ENCODE measurements at places on chromosomes 2 and 18.
A peak's percentile ranks its signal among the peaks of the same experiment; 100 is the strongest.

DNA sequence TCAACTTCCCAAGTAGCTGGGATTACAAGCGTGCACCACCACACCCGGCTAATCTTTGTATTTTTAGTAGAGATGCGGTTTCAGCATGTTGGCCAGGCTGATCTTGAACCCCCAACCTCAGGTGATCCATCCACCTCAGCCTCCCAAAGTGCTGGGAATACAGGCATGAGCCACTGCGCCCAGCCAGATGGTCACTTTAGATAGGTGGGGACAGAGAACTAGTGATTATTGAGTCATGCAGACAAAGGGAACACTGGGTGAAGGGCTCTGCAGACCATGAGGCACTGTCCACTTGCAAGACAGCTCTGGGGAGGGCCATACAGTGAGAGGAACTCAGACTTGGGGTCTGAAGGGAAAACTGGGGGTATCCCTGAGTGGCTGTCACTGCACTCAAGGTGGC, 58.4 kb upstream of the POMC start:
- DNase-seq: no peak

DNA sequence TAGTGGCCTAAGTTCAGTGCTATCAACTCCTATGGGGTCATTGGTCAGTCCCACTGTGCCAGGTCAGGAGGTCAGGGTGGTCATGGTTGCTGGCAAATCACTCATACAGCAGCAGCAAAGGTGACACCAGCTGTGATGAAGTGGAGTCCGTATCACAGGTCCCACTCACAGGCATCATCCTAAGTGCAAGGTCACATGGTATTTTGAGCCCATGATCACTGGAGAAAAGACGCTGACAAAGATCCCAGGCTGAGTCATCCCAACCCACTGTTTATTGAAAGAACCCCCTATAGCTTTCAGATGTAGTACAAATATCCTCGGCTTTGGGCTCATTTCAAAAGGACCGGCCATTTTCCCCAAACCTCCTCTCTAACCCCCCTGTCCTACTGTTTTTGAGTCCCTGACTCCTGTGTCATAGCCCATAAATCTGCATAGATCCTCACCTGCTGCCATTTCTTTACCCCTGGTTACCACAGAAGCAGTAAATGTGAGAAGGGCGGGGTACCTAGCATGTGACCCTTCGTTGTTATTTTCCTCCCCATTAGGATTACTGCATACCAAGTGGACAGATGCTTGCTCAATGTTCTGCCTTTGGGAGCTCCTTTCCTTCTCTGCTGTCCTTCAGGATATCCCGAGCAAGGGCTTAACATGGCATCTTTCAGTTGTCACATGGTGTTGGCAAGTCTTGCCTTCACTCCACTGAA, 107.7 kb downstream of the COL6A3 start:
- no peak for DNase-seq

DNA sequence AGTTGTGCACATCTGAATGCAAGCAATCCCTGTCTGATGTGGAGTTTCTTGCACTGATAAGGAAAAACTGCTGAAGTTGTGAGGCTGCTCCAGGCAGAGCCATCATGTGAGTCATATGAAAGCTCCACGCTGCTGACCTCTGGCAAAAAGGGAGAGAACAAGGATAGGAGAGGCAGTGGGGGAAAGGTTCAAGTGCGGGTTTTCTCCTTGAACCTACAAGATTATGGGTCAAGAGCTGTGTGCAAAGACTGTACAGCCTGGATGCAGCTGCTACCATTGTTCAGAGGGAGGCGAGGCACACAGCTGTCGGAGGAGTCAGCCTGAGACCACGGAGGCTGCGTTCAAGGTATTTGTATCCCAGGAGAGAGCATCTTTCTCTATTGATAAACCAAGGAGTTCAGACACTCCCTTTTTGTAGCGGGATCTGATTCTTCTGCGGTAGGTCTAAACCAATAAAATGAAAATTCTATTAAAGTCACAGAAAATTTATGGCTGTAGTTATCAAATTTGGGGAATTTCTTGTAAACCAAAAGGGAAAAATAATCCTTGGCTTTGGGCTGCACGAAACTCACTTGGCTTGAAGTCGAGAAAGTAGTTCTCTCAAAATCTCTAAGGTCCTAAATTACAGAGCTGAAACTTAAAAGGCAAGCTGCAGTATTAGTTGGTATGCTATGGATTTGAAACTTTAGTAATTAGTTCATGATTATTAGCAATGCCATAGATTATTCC, at the start of gene CDK15:
Gene CDK15 (plus strand): TSS at position 96 of the 729 bp plus-strand sequence. CDS start 128 bp downstream, at position 224.
- DNase-seq: no peak

GRCh38 chr2:203451689-203452088, 83.4 kb downstream of the RAPH1 start:
- DNase-seq: no peak

GRCh38 chr18:25057491-25058050, 294.4 kb downstream of the ZNF521 start:
- no peak for DNase-seq

DNA sequence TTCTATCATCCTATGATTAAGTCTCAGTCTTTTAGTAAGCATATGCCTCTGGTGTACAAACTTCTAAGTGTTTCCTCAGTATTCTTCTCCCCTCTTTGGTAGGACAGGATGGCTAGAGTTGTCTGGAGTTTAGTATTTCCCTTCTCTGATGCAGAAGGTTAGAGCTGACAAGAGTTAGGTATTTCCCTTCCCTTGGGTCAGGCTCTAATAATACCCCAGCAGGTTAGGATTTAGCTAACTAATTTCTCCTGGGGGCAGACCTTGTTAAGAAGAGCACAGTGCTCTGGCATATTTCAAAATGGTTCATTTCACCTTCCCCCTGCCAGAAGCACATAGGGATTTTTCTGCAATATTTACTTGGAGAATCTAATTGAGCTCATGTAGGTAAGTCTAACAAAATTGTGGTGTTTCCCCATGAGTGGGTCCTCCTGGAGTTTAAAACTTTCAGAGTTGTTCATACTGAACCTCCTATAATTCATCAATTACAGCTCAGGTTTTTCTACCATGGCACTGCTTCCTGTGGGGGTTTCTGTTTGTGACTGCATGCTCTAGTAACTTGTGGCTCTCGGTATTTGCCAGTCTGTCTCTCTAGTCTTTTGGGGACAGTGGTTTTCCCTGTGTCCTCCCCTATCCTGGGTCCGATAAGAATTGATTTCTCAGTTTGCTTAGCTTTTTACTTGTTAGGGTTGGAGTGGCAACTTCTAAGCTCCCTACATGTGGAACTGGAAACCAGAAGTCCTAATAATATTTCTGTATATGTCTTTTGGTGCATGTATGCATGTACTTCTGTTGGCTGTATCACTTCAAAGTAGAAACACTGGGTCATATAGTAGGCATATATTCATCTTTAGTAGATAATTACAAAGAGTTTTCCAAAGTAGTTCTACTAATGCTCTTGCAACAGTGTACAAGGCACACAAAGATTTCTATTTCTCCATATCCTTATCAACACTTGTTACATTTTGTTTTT, 77.7 kb downstream of the GDF7 start:
- DNase-seq: no peak

DNA sequence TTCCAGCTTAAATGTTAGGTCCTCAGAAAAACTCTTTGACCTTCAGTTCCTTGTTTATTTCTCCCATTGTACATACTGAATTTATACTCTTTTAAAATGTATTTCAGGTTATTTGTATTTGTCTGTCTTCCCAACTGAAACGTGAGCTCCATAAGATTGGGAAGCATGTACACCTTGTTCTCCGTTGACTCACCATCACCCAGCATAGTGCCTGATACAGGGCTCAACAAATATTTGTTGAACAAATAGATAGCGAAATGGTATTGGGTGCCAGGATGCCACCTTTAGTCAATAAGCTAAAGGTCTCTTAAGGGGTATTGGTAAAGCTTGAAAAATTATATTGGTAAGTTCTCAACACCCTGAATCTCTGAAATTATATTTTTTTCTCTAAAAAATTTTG, 1841.3 kb upstream of the CELF4 start:
- no peak for DNase-seq

DNA sequence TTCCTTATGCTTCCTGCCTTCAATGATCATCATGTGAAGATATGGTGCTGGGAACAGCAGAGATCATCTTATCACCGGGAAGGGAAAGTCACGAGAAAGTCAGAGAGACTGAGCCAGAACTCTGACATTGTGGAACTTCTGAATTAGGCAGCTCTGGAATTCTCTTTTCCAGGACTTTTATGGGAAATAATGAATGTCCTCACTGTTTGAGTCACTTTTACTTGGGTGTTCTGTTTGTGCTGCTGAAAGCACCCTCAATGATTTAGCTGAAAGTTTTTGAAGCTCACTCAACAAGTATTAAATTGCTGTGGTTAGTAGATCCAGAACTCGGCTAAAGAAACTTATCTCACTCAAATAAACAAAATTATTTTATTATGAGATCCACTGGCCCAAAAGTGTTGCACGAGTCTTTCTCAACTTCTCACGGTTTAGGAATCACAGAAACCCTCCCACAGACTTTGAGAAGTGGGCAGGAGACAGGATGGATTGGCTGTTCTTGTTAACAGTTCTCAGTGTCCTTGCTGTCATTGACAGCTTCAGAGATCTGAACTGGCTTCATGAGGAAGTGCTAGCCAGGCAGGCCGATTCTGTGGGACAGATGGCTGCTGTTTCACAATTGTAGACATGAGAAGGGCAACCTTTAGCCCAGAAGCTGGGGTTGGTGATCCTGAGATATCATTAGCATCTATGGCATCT, 26.4 kb upstream of the ATRAID start:
- DNase-seq: no peak

DNA sequence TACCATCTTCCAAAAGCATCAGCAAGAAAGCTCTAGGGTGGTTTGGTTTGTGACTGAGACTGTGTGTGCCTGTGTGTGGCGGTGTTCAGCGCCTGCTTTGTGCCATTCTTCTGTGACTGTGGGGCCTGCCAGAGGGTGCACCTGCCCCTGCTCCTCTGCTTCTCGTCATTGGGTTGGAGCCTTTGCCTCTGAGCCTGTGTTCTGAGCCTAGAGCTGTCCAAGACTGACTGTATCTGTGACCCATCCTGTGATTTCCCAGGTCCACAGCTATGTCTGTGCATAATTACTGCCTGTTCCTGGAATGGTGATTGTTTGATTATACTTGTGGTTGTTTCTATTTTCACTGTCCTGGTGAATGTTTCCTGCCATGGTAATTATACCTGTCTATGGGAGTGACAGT, 57.1 kb upstream of the KLHL29 start:
- no peak for DNase-seq

- DNase-seq: no peak
Measured at GRCh38 chr2:54697934-54698333, 25.5 kb upstream of the EML6 start.

DNA sequence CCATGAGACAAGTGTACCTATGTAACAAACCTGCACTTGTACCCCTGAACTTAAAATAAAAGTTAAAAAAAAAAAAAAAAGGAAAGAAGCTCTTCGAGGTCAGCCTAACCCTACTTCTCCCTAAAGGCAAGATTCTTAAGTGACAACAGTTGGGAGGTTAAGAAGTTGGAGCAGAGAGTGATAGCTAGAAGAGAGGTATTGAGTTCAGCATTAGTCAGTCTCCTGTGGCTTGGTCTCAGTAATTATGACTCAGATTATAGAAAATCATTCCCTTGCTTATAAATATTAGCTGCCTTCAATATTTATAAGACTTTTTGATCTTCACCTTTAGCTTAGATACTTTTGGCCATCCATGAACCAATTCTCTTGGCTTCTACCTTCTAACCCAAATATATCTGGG, 926.8 kb upstream of the SLC39A10 start:
- no peak for DNase-seq

DNA sequence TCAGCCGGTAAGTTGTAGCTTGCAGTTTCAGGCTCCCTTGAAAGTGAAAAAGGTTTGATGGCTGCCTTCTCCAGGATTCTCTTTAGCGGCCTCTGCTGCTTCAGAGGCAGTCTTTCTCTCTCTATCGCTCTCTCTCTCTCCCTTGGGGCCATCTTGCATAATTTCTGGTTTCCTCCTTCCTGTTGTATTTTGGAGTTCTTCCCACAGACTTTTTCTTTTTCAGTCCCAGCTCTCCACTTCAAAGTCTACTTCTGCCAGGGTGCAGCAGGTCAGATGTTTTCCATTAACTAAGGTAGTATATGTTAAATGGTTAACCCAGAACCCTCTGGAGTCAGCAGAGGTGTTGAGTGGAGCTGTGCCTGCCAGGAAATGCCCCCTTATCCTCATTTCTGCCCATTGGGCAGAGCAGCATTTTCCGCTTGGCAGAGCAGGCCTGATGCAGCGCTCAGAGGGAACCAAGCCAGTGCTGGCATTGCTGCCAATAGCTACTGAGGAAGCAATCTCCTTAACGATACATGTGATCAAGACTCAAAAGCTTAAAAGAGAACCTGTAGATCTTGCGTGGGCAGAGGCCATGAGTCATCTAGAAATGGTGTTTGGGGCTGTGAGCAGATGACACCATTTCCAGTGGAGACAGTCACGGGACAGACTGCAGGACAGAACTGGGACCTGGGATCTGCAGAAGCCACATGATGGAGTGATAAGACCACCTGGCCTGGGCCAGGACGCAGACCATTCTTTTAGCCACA, 20.8 kb downstream of the DBI start:
- DNase-seq: peak; percentile 79

- no peak for DNase-seq
Measured at GRCh38 chr2:219446101-219446504, 11.5 kb downstream of the SPEG start.

GRCh38 chr2:85754313-85755095, 713 bp downstream of the ATOH8 start:
- DNase-seq: peak; percentile 60

DNA sequence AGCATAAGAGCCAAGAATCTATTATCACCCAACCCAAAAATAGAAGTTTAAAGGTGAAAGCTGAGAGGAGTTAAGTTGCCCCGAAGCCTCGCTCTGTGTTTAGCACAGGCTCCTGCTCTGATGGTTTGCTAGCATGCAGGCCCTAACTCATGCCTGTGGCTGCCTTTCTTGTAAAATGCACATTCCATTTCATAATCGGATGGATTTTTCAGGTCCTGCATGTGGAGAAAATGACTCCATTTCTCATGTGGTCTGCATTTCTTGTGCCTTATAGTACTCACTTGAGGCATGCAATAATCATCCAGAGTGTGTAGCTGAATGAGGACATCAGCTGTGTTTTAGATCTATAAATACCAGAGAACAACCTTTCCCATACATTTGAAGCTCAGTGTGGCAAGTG, 381.8 kb downstream of the CPS1 start:
- DNase-seq: no peak

GRCh38 chr18:79169958-79170555, 100.9 kb downstream of the ATP9B start:
- no peak for DNase-seq

DNA sequence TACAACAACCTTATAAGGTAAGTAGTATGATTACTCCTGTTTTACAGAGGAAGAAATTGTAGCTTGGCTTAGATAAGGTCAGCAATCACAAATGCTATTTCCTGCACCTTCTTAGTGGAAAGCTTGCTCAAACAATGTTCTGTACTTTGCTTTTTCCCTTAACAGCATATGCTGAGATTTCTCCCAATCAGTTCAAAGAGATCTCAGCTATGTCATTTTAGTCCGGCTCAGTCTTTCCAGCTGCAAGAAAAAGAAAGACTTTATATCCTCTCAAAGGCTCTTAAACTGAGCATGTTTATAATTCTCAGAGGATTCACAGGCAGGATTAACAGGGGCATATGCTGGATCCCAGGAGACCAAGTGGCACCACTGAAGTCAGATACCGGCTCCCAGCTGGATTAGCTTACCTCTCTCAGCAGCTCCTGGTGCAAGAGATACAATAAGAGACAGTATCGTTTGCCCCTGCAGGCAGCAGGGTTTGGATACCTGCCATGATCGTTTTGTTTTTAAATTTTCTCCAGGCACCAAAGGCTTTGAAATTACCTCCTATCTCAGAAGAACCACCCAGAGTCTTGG, 29.5 kb downstream of the KIAA2012 start:
- no peak for DNase-seq

Data from GM20000 (cell line).